Upper lobe of left lung (tissue), 6 donors: ENCODE measurements at places on chromosomes 2 and 18. TPM values are rescaled to one million over a fixed set of nuclear protein-coding genes. Genes with fewer than 3 reads are reported as not detected.

CFC1 gene
- not detected for total RNA-seq

UGT1A3 gene
- total RNA-seq: 0.30 TPM

TMEM247 gene
- not detected for total RNA-seq

STPG4 gene
- not detected for total RNA-seq

FAP gene
- total RNA-seq: 1.2 TPM

FSIP2 gene
- total RNA-seq: 0.11 TPM

VWC2L gene
- not detected for total RNA-seq

ABCG8 gene
- total RNA-seq: not detected

SLC20A1 gene
- total RNA-seq: 105 TPM

FBXO41 gene
- 1.5 TPM for total RNA-seq
